ENCODE measurements at places on chromosomes 5 and 9.

- DNase-seq, result no peak
Measured at GRCh38 chr9:124799274-124800006, 22.5 kb downstream of the OLFML2A start.

DNA sequence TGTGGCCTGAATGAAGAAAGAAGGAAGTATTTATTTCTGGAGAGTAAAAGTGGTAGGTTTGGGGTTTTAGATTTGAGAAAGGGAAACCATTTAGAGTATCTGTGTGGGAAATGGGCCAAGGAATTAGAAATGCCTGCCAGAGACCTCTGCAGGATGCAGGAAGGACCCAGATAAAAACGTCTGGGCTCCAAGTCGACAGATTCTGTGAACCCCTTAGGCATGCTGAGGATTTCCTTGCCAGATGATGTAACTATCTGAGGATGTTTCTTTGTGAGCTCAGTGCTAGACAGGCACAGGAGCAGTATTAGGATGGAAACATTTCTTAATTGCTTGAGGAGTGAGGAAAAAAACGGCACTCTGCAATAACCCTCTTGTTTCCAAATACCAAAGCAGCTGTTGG is 251.8 kb upstream of the DMRT1 start:
- peak; percentile 8 for DNase-seq

DNA sequence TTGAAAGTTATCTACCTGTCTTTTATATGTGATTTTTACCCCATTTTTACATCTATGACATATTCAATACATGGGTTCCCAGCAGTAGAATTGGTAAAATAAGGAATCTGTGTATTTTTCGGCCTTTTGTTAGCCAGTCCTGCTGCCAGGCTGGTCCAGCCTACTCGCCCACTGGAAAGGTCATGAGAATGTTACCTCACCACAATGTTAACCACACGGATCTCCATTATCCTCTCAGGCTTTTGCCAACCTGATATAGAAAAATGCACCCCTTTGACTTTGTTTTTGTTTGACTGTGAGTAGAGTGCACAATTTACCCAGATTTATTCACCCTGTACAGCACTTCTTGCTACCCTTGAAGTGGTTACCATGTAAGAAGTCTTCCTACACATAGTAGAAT is 167.2 kb downstream of the CTNND2 start:
- no peak for DNase-seq

DNA sequence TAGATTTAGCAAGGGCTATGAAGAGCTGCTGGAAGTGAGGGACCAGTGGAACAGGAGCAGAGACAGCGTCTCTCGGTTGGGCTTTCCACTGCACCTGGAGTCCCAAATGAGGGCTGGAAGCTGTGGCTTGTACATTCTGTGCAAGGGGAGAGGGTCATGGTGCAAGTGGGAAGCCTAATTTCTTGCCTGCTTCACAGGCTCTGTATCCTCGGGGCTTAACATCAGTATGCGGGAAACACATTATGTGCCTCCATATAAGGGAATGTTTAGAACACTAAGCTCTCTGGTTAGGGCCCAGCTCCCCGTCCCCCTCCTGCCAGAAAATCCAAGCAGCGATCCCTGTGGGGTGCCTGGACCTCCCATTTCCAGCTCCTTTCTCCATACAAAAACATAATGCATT is 89.0 kb upstream of the NIPAL4 start:
- no peak for DNase-seq

DNA sequence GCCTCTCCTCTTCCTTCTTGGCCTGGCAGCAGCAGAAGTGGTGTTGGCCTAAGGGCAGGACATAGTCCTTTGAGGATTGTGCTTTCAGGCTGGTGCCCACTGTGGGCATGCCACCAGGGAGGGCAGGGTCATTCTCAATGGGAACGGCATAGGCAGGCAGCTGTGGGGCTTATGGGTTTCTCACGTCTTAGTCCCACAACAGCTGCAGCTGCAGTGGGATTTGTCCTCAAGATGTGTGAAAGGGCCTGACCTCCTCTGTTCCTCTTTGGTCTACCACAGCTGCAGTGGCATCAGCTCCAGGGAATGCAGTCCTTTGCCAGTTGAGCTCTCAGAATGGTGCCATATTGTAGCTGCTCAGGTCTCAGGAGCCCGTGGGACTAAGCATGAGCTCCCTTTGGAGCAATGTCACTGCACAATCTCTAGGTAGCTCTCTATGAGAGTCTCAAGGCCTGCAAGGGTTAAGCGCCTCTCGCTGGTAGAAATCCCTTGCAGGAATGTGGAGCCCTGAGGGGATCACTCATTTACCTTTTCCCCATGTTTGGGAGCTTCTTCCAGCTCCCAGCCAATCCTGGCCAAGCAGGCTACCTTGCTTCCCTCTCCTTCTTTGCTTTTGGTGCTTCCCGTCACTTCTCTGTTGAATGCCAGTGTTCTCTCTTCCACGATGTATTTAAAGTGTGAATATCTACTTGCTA is 104.8 kb downstream of the GNA14 start:
- no peak for DNase-seq
